ENCODE measurements at places on chromosomes 7 and 10.

DNA sequence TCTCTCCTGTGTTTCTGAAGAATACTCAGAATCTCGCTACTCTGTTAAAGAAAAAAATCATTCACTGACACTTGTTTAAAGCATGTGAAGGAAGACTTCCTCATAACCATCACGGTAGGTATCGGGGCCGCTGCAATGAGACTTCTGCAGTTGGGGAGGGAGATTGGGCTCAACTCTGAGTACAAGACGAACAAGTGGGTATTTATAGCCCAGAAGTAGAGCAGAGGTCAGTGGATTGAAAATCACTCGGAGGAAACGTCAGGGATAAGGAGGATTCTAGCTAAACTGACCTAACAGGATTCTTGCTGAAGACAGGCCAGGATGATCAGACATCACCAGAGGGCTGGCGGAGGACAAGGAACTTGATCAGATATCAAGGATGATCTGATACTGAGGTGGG, 33.3 kb downstream of the ITPRIP start:
- DNase-seq, result no peak

GRCh38 chr7:155237297-155237696, 60.4 kb upstream of the INSIG1 start:
- DNase-seq, result no peak

- DNase-seq, result no peak
Observed at GRCh38 chr7:96822824-96823223, 113.2 kb upstream of the SEM1 start.

DNA sequence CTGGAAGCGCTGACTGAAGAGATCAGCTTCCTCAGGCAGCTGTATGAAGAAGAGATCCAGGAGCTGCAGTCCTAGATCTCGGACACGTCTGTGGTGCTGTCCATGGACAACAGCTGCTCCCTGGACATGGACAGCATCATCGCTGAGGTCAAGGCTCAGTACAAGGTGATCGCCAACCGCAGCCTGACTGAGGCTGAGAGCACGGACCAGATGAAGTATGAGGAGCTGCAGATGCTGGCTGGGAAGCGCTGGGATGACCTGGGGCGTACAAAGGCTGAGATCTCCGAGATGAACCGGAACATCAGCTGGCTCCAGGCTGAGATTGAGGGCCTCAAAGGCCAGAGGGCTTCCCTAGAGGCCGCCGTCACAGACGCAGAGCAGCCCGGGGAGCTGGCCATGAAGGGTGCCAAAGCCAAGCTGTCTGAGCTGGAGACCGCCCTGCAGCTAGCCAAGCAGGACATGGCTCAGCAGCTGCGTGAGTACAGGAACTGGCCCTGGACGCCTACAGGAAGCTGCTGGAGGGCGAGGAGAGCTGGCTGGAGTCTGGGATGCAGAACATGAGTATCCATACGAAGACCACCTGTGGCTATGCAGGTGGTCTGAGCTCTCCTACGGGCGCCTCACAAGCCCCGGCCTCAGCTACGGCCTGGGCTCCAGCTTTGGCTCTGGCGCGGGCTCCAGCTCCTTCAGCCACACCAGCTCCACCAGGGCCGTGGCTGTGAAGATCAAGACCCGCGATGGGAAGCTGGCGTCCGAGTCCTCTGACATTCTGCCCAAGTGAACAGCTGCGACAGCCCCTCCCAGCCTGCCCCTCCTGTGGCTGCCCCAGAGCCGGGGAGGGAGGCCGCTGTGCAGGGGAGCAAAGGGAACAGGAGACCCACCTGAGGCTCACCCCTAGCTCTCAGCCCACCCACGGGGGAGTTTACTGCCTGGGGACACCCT, 24.9 kb upstream of the AMPH start:
- DNase-seq, result no peak
